ENCODE measurements at places on chromosomes 1 and 21.

GRCh38 chr1:227559499-227559898 is 3.9 kb upstream of the ZNF678 start:
- no peak for DNase-seq

- DNase-seq, result no peak
These were observed 65.4 kb upstream of the DSCAM start for GRCh38 chr21:40912375-40912774.

DNA sequence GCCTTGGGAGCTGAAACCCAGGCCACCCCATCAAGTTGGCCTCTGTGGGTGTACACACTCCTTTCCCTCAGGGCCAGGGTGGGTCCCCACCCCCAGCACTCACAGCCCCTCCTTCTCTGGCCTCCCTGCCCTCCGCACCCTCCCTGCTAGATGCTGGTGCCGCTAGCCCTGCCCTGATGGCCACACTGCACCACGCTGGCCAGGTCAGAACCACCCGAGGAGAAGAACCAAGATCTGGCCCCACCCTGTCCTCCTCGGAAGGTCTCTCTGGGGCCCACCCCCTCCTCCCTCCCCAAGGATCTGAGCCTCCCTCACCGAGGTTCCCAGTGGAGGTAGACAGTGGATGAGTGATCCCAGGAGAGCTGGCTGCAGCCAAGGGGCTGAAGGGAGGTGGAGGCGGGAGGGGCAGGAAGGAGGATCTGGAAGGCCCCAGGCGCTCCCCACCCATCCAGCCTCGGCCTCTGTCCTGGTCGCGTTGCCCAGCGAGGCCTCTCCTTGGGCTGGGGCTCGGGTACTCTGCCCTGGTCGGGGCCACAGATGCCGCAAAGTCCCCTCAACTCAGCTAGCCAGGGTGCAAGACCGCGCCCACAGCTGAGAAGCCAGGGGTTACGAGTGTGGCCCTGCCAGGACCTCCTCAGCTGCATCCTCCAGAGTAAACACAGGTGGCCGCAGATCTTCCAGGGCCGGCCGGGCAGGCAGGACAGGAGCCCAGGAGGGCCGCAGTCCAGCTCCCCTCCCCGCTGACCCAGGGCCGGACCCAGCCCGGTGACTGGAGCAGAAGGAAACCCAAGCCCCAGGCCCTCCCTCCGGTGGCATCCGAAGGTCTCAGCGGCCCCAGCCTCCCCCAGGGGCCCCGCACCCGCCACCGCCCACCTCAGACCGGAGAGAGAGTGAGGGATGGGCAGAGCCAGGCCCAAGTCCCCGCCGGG is 5.2 kb downstream of the B3GALT6 start:
- DNase-seq, result no peak

DNA sequence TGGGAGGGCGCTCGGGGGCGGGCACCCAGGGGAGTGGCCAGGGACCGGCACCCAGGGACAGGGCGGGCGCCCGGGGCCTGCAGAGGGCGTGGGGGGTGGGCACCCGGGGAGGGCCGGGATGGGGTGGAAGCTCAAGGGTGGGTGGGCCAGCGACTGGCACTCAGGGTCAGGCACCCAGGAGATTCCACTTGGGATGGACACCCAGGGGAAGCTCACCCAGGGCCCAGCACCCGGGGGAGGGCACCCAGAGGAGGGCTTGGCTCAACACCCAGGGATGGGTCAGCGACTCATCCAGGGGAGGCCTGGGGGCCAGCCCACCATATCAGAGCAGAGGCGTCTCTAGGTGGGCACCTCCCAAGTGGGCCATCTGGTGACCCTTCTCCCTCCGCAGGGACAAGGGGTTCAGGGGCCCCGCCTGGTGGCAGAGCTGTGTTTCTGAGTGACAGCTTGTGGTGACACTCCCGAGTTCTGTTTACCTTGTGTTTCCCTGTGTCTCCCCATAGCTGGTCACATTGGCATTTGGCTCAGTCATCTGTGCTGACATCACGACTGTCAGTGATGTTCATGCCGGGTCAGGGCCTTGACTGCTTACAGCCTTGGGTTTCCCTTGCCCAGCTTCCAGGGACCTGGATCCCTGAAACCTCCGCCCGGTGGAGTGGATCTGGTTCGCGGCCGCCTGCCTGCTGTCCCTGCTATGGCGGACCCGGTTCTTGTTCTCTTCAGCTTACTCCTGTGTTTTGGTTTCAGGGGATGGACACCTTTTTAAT is 749 bp downstream of the IBA57 start:
- DNase-seq, result peak; percentile 71

GRCh38 chr1:244011271-244011670 is 39.8 kb upstream of the ZBTB18 start:
- no peak for DNase-seq

DNA sequence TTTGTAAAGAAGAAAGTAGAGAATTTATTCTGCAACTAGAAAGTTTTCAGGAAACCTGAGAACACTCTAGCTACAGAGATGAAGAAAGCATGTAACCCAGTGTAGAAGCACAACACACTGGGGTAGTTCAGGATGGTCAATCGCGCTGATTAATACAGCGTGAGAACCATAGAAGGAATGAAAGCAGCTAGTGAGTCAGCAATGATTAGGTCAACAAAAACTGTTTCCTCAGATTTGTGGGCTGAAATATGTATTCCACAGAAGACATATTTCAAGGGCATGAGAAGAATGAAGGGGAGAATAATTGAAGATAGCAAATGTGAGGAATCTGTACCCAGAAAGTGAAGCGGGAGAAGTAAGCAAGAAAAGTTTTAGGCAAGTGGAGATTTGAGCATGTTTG is 97.8 kb upstream of the ADGRL2 start:
- DNase-seq, result no peak

DNA sequence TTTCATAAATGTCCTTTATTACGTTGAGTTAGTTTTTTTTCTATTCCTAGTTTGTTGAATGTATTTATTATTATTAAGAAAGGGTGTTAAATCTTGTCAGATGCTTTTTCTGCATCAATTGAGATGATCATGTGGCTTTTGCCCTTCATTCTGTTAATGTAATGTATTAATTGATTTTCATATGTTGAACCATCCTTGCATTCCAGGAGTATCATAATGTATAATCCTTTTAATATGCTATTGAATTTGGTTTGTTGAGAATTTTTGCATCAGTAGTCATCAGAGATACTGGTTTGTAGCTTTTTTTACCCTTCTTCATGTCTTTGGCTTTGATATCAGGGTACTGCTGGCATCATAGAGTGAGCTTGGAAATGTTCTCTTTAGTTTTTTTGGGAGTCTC is 100.0 kb downstream of the POFUT2 start:
- no peak for DNase-seq

GRCh38 chr1:6427441-6428390 is 3.1 kb downstream of the ESPN start:
- no peak for DNase-seq

Measured in HCT116 (cell line).